ENCODE measurements at places on chromosomes 12 and 14.
A peak's percentile ranks its signal among the peaks of the same experiment; 100 is the strongest.

DNA sequence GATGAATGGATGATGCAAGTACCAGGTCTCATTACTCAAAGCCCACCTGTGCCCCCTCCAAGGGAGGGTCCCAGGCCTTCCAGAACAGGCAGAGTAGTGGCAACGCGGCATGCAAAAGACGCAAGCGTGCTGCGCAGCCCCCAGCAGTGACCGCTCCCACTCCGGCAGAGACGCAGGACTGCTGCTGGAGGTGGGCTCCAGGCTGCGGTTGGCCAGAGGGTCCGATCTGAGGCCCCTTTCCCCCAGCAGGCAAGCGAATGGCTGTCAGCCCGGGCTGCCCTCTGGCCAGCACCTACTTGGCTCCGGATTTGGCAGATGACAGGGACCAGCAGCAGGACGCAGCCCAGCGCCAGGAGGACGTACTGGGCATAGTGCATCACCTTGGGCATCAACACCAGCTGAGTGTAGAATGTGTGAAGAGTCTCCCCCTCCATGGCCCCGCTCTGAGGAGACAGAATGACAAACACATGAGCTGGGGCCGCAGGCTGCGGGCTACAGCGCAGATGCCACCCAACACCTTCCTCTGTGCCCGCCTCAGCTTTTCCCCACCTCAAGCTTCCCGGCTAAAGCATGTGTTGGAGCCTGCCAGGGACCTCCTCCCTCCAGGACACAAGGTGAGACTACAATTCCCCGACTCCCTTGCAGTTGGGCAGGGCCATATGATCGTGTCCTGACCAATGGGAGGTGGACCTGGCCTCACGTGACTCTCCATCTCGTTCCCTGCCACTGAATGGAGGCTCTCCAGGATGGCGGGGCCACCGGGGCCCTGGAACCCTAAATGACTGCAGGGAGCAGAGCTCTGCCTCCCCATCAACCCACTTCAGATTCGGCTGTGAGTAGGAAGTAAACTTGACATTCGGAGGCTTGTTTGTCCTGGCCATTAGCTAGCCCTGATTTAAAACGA lies 77.4 kb downstream of the SCARB1 start:
- DNase-seq: no peak

GRCh38 chr12:39675263-39675662 lies 55.7 kb upstream of the ABCD2 start:
- no peak for DNase-seq

GRCh38 chr14:68694516-68695235 lies 98.2 kb downstream of the ZFP36L1 start:
- no peak for DNase-seq

DNA sequence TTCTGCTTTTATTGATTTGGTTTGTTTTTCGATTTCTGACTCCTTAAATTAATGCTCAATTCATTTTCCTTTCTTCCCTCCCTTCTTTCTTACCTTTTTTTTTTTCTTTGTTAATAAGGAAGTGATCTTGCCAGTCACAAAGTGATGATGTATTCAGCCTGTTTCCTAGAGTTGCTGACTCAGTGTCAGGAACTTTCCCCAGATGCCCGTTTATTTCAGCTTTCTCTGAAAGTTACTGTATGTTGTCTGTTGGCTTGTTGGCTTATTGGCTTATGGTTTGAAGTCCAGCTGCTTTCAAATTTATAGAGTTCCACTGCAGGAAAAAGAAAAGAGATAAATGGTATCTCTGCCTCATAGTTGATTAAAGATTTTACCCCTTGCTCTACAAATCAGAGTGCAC lies 12.4 kb upstream of the SLC6A15 start:
- no peak for DNase-seq

DNA sequence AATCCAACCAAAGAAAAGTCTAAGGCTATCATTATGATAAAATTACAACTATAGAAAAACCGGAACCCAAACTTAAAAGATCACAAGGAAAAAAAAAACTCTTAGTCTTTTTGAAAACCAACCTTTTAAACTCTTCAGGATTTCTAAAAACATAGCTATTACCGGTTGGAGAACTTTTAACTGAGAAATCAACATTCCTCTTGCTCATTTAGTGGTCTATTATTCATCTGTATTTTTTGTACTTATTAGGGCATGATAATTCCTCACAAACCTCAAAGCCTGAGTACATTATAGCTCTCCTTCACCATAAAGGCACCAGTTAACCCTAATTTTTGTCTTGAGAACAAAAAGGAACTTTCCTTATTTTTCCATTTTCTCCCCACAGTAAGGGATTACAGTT lies 10.4 kb downstream of the LUM start:
- DNase-seq: no peak

- no peak for DNase-seq
These were observed 7.4 kb downstream of the ABCD2 start for GRCh38 chr12:39612250-39612649.

GRCh38 chr12:9750276-9751203 lies 10.2 kb downstream of the CD69 start:
- peak; percentile 85 for DNase-seq

DNA sequence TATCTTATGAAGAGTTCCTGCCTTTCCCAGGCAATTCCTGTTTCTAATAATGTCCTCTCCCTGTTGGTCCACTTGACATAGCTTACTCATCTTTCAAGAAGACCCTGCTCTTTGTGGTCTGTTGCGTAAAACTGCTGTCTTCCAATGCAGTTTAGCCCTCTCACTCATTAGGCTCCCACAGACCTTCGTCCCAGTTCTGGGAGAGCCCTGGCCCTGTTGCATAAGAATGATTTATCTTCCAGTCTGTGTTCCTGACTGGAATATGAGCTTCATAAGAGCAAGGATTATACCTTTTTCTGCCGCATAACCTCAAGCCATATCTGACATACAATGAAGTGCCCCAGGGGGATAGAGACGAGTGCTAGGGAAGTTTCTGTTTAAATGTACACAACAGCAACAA lies 365.9 kb upstream of the NOVA1 start:
- no peak for DNase-seq

DNA sequence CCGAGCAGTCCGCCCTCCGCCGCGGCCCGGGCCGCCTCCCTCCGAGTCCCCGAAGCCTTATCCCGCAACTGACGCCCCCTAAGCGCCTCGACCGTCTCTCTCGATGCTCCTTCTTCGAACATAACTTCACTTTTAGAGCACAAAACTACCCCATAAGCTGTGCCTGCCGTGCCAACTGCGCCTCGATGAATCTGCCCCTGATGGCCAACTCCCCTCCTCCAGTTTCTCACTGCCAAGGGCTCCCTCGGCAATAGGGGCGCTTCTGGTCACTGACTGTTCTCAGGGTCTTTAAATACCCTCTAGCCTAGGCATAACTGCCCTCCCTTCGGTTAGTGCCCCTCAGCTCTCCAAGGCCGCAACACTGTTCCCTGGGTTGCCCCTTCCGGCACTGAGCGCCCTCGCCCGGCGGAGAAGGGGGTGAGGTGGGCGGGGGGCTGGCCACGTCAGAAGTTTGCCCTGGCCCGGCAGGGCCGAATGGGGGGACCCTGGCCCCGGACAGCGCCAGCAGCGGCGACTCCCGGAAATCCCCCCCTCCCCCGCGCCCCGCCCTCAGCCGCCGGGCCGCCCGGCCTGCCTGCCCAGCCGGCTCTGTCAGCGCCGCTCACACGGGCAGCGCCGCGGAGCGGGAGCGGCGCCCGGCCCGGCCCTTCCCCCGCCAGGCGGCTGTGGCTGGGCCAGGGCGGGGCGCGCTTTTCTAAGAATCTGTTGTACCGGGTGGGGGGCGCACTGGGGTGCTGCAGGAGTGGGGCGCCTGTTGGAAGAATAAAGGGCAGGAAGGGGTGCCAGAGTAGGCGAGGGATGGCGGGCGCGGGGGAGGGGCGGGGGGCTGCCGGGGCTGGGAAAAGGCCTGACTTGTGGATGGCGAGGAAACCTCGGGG lies 10.6 kb downstream of the RARG start:
- DNase-seq: peak; percentile 39

GRCh38 chr14:87409393-87409792 lies 583.6 kb downstream of the GALC start:
- DNase-seq: no peak

DNA sequence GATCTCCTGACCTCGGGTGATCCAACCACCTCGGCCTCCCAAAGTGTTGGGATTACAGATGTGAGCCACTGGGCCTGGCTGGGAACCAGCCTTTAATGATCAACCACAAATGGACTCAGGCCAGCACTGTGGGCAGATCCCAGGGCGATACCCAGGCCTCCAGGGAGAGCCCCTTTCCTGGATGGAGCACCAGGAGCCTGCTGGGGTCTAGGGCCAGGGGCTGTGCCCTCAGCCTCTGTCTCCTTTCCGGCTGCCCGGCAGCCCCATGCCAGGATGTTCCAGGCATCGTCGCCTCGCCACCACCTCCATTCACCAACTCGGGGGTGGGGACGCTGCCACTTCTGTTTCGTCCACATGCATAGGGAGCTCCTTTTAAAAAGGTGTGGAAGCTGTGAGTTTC lies 2.3 kb downstream of the ADGRD1 start:
- DNase-seq: no peak

GRCh38 chr14:100017553-100017952 lies 47.7 kb upstream of the EVL start:
- DNase-seq: no peak

- DNase-seq: peak; percentile 80
These were observed 33.7 kb downstream of the FGFR1OP2 start for GRCh38 chr12:26971963-26972362.

DNA sequence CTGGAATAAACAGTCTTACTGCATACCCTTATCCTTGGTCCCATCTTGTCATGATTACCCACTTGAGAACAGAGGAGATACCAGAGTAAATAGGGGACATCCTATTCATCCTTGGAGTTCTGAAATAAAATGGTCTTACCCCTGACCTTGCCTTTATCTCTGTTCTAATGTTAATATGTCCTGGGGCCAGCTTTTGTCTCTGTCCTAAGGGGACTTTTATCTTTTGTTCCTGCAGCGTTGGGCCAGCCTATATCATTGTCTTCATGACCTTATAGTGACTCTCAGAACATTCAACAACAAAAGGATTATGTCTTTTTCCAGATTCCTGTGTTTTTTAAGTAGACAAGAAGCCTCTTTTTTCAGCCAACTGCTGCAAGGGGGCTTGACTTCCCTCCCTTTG lies 1057.5 kb downstream of the LRFN5 start:
- no peak for DNase-seq

- DNase-seq: peak; percentile 76
These were observed 35.8 kb downstream of the ATP2A2 start for GRCh38 chr12:110316861-110317260.

- no peak for DNase-seq
These were observed 56.1 kb downstream of the LMNTD1 start for GRCh38 chr12:25497021-25497420.
